Activated naive CD8-positive, alpha-beta T cell treated with anti-CD3 and anti-CD28 coated beads for 36 hours (primary cell): ENCODE measurements at places on chromosomes 16 and 17.

GRCh38 chr17:47316311-47316710 lies 7.4 kb upstream of the EFCAB13 start:
- DNase-seq, result no peak

DNA sequence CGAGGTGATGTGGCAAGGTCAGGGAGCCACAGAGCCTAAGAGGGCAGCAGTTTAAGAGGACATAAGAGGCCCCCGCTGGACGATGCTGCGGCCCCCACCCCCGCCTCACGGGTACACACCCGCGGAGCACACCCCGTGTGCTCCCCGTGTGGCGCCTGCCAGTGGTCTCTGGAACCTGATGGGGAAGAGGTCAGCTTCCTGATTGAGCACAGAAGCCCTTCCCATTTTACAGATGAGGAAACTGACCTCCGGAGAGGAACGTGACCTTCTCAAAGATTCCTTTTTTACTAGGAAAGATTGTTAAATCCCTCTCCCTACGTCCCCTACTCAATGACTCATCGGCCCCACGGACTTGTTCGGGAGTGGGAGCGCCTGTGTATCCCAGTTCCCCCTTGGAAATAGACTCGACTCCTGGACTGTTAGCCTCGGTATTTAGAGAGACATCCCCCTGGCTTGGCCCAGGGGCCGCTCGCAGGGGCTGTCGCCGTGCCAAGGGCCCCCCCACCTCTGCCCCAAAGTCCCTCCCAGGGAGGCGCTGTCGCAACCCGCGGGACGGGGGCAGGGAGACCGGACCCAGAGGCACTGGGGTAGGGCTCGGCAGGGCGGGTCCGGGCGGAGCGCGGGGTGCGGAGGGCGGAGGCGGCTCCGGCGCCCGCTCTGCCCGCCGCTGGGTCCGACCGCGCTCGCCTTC lies at the start of gene ABCC3:
ABCC3 (plus strand) TSS at position 658 of the 691 bp plus-strand sequence. CDS start 56 bp downstream, outside the sequence.
- peak; percentile 14 for DNase-seq

GRCh38 chr17:58289869-58290268 lies 9.1 kb upstream of the MPO start:
- no peak for DNase-seq

DNA sequence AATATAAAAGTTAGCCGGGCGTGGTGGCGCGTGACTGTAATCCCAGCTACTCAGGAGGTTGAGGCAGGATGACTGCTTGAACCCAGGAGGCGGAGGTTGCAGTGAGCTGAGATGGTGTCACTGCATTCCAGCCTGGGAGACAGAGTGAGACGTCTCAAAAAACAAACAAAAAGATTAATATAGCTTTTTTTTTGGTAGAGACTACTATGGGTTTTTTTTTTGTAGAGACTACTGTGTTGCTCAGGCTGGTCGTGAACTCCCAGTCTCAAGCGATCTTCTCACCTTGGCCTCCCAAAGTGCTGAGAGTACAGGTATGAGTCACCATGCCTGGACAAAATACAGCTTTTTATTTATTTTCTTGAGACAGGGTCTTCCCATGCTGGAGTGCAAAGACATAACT lies 20.2 kb downstream of the ZNRF1 start:
- no peak for DNase-seq

DNA sequence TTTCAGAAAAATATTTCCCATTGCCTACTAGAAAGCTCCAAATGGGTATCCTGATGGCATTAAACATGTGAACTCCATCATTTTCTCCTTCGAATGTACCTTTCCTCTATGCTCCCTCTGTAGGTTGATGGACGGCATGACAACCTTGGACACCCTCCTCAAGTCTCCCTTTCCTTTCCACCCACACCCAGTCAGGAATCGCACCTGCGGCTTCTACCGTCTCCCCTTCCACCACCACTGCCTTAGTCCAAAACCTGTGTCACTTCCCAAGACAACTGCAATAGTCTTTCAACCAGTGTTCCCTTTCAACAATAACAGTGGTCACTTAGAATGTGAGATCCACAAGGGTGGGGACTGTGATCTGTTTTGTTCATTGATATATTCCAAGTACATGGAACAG lies 233.1 kb upstream of the AXIN2 start:
- no peak for DNase-seq

- no peak for DNase-seq
Observed at GRCh38 chr17:39092692-39093230, 58.7 kb downstream of the PLXDC1 start.

DNA sequence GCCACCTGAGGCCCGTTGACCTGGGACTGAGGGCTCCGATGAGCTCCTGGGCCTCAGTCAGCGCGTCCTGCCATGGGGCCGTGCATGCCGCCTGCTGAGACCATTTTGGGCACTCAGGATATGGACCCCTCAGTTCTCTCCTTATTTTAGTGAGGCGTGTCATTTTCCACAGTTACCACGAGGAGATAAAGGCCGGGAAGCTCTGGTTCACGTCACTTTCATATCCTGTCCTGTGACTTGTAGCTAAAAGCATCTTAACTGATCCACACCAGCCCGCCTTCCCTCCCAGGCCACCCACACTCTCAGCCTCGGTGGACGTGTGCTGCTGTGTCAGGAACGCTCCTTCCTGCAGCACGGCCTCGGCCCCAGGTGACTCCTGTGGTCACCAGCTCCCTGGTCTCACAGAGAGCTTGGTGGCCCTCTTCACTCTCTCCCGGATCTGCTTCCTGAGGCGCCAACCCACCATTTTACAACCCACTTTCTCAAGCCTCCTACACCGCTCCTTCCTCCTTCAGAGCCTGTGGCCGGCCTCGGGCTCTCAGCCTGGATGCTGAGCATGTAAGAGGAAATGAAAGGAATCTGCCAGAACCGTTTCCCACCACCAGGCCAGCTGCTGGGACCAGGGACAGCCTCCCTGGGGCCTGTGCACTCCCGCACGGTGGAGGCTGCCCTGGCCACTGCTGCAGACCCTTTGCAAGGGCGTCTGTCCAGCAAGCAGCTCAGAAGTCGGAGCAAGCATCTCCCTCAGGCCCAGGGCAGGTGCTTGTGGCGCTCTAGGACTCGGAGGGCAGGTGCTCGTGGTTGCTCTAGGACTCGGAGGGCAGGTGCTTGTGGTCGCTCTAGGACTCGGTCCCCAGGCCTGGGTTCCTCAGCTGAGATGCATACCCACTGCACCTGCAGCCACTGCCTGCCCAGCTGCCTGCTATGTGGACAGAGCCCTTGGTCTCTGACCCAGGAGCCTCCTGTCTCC lies 23.9 kb upstream of the FASN start:
- no peak for DNase-seq

- no peak for DNase-seq
Observed at GRCh38 chr17:44386182-44386525, 3.3 kb downstream of the ITGA2B start.

GRCh38 chr17:81710514-81711308 lies 1.4 kb upstream of the SLC25A10 start:
- DNase-seq, result peak; percentile 40

DNA sequence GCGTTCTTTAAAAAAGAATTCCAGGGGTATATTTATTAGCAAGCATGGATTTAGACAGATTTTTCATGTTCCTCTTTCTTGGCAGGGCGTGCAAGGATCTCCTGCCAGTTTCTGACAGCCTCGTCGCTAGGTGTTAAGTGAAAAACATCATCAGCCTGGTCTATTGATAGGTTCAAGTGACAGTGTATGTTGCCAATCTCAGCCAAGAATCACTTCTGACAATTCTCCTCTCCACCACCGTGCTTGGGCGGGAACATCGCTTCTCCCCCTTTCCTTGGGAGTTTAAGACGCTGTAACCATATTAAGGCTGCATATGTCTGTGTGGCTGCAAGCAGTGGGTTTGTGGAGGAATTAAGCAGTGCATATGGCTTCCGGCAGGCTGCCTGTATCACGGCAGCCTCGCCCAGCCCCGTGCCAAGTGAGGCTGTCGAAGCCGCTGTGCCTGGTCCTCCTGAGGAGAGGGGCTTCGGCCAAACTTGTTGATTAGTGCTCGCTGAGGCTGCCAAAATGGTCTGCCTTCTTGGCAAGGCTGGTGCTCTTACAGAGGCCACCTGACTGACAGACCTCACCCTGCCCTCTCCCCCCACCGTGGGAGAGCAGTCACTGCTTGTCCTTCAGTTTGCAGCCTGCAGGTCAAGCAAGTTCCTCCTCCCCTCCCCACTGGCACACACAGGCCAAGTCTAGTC lies 132.2 kb upstream of the MPHOSPH6 start:
- DNase-seq, result no peak

DNA sequence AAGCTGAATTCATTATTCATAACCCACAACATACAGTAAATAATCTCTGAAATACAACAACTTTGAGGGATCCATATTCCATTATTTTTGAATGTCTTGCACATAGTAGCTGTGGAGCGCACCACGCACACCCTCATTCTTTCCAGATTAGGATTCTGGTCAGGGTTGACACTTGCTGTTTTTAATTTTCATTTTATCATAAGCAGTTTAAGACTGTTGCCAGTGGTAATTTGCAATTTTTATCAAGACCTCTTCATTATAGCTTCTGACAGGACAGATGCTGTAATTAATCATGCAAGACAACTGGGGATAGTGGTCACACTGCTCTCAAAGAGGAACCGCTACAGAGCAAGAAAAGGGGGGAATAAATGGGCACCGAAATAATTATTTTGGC lies 109.7 kb downstream of the TOX3 start:
- DNase-seq, result no peak

DNA sequence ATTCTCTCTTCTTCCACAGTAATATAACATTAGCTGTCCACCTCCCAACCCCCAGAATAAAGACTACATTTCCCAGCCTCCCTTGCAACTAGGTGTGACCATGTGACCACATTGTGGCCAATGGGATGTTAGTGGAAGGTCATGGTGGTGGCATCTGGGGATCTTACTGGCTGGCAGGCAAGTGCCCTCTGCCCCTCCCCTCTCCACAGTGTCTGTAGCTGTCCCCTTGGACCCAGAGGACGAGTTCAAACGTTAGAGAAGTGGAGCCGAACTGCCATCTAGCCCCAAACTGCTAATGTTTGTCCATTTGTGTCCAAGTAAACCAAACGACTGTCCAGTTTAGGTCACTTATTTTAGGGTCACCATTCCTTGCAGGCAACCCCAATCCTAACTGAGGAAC lies 26.6 kb upstream of the KCNG4 start:
- peak; percentile 27 for DNase-seq

- DNase-seq, result no peak
Observed at GRCh38 chr17:74206332-74206818, 2.9 kb downstream of the RPL38 start.
